ENCODE measurements at places on chromosomes 7 and 10.

GRCh38 chr7:66146701-66147100, 32.1 kb downstream of the CRCP start:
- DNase-seq: no peak

- DNase-seq: no peak
Observed at GRCh38 chr10:42743697-42744096, 38.9 kb upstream of the BMS1 start.

GRCh38 chr7:82985144-82985802, 177.4 kb downstream of the PCLO start:
- DNase-seq: no peak

DNA sequence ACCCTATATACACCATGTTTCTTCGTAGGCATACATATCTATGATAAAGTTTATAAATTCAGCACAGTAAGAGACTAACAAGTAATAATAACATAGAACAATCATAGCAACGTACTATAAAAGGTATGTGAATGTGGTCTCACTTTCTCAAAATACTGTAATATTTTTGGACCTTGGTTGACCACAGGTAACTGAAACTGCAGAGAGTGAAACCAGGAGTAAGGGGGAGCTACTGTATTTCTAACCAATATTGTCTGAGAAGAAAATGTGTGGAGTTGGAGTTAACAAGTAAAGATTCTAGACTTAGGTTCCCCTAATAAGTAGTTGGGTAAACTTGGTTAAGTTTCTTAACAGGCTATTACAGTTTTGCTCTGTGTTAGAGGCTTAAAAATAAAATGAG, 72.1 kb downstream of the GNAI1 start:
- no peak for DNase-seq

- no peak for DNase-seq
Observed at GRCh38 chr7:29278337-29279069, 83.9 kb downstream of the CHN2 start.

DNA sequence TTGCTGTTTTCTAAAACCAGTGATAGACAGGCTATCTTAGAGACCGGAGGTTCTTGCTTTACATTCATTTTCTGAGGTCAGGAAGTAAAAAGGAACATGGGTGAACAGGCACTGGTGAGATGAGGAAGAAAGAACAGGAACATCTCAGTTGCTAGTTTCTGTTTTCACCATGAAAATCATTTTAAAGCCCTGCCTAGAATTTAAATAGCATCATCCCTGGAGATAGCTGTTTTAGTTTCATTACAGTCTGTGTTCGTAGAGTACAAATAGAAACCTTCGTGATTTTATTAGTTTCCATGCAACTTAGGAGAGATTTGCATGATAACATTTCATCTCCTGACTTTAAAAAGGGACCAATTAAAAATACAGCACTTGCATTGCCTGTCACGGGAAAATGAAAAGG, 14.7 kb downstream of the KCNMA1 start:
- peak; percentile 32 for DNase-seq

DNA sequence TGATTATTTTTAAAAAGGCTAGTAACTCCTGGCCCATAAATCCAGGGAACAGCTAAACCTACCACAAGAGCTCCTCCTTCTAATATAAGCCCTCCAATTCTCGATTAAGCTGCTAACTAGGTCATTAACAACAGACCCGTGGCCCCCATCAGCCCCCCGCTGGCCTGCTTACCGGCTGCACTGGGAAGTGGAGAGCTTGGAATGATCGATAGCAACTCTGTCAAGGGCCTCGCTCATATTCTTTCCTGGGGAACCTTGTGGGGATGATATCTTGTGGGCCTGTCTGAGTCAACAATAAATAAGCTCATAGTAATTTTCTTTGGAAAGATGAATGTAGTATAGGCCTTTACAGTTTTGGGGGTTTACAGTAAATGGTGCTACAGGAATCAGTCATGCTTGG, 353.5 kb downstream of the TCERG1L start:
- no peak for DNase-seq

GRCh38 chr10:5604961-5605360, 61.4 kb downstream of the ASB13 start:
- no peak for DNase-seq

DNA sequence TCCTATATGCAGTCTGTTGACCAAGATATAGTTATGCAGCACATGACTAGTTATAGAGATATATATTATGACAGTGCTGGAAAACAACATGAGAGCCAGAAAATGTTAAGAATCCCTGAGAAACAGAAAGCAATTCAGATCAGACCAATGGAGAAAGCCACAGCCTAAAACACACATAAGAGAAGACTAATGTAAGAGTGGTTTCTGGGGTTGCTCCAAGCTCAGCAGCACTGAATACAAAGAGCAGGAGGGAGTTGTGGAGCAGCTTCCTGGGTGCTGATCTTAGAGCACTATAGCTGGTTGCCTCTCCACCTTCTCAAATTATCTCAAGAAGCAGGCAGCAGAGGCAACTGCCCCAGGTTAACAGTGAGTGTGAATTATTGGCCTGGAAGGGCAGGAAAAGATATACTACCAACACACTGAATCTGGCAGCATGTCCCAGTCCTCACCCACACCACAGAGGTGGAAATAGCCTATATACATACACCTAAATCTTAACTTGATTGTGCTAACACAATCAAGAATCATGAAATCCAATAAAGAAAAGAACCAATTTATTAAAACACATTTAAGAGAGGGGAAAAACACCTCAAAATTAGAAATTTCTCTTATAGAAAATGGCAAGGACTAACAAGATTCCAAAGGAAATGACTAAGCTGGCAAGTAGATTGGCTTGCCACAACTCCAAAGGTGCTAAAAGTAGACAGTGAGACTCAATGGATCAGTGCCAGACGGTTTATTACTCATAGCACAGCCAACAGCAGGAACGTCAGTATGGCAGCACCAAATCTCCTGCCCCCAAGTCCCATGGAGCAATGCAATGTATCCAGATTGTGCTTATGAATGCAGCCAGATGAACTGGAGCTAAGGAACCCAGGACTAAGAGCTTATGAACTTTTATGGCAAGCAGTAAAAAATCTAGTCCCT, 5.1 kb downstream of the PTTG1IP2 start:
- DNase-seq: no peak

- DNase-seq: no peak
Observed at GRCh38 chr7:107345898-107346297, 124.0 kb upstream of the GPR22 start.

DNA sequence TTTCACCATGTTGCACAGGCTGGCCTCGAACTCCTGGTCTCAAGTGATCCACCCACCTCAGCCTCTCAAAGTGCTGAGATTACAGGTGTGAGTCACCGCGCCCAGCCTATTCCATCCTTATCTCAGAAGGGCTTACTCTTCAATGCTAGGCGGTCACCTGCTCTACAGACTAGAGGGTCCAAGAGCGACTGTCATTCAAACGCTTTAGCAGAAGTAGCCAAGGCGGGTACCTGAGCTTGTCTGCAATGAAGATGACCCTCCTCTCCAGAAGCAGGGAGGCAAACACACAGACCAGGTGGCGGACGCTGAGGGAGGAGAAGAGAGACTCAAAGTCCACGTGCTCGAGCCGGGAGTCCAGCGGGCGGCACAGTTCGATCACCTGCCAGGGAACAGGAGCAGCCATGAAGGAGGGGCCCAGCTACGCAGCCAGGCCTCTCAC, 65.1 kb upstream of the MKRN1 start:
- DNase-seq: no peak

DNA sequence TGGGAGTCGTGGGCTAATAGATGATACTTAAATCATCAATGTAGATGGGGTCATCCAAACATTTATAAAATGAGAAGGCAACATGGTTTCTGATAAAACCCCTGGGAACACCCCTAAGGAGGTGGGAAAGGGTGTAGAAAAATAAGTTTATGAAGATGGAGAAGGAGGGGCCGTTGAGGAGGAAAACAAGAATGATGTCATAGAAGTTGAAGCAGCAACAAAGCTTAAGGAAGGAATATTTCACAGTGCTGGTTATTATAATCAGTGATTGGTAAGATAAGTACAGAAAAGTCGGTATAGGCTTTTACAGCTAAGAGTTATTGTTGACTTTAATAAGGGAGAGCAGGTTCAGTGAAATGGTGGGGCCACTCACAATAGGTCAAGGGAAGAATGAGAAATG, 9.0 kb upstream of the HIBADH start:
- no peak for DNase-seq

GRCh38 chr10:74419958-74420375, 268.9 kb downstream of the ADK start:
- no peak for DNase-seq

- DNase-seq: no peak
Observed at GRCh38 chr7:112255388-112255720, 48.9 kb downstream of the ZNF277 start.

- no peak for DNase-seq
Observed at GRCh38 chr7:121105262-121105661, 116.8 kb downstream of the CPED1 start.

GRCh38 chr7:108570146-108570755, 577 bp downstream of the DNAJB9 start:
- DNase-seq: no peak

- no peak for DNase-seq
Observed at GRCh38 chr7:50957855-50958254, 175.2 kb upstream of the GRB10 start.

DNA sequence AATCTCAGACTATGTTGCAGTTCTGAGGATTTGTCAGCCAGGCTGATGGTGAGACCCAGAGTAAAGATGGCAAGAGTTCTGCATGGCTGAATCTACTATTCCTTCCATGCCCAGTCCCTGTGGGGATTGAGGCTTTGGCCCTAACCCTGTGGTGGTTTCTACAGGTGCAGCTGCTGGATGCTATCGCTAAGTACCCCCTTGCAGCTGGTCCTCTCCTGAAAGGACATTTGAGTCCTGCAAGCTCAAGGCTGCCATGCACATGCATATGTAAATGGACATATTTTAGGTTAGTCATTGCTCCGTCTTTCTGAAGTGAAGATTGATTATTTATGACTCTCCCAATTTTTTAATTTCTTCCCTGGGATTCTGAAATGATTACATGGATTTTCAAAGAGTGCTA, 1122.2 kb upstream of the CELF2 start:
- no peak for DNase-seq

GRCh38 chr7:132035517-132036362, 479.3 kb upstream of the PODXL start:
- DNase-seq: no peak

GRCh38 chr10:123512901-123513775, 153.0 kb upstream of the GPR26 start:
- no peak for DNase-seq

GRCh38 chr10:125222515-125223308, 62.3 kb upstream of the CTBP2 start:
- no peak for DNase-seq

DNA sequence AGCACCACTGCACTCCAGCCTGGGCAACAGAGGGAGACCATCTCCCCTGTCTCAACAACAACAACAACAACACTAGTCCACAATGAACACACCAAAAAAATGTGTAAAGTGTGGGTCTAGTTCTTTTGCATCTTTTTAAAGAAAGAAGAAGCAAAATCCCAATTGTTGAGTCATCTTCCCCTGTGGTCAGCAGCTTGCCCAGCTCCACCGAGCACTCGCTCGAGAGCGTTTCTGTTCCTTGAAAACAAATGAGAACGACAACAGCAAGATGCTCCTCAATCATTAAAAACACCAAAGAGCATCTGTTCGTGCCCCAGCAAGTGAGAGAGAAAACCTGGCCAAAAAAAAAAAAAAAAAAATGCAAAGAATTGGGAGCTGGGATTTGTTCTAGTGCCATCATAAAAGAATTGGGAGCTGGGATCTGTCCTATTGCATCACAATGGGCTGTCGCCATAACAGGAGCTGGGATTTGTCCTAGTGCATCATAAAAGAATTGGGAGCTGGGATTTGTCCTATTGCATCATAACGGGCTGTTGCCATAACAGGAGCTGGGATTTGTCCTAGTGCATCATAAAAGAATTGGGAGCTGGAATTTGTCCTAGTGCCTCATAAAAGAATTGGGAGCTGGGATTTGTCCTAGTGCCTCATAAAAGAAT, 118.1 kb downstream of the PTPRN2 start:
- no peak for DNase-seq

DNA sequence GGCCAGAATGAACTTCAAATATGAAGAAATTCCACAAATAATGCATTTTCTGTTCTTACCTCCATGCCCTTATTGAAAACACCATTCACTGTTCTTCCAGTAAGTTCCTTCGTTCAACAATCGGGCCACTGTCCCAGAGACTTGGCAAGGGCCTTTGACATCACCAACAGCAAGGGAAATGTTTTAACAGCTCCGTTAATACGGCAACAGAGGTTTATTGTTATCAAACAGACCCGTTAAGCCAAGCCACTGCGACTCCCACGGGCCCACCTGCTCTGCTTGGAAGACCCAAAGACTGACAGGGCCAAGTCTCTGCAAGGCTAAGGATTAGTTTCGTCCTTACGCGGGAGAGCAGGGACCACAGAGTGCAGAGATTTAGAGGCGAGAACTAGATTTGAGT, 43.4 kb upstream of the LYZL1 start:
- DNase-seq: no peak

GRCh38 chr10:102540023-102540422, 36.3 kb downstream of the SUFU start:
- no peak for DNase-seq

GRCh38 chr7:31314781-31315180, 25.7 kb downstream of the NEUROD6 start:
- no peak for DNase-seq

GRCh38 chr10:75432763-75433162, 1.3 kb downstream of the LRMDA start:
- no peak for DNase-seq

DNA sequence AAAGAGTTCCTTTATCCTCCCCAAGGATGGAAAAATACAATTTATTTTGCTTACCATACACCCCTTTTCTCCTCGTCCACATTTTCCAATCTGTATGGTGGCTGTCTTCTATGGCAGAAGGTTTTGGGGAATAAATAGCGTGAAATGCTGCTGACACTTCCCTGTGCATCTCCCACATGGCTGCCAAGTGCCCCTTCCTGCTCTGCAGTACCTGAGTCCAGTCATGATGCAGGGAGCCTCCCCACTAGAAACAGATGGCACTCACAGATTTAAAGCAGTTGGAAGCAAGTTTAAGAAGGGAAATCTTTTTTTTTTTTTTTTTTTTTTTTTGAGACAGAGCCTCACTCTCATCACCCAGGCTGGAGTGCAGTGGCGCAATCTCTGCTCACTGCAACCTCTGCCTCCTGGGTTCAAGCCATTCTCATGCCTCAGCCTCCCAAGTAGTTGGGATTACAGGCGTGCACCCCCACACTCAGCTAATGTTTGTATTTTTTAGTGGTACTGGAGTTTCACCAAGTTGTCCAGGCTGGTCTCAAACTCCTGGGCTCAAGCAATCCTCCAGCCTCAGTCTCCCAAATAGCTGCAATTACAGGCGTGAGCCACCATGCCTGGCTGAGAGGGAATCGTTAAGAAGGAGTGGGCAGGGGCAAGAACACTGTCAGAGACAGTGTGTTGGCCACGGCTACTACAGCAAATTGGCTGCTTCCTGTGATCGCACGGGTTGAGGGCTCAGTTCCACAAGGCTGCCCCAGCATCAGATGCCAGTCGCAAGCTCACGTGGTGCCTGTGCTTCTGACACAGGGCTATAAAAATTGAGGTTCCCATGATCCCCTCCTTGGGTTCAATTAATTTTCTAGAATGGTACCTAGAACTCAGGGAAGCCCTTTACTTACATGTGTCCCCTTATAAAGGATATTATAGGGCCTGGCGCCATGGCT, 5.3 kb upstream of the PILRA start:
- no peak for DNase-seq

Data from SIG-M5 (cell line).